Activated CD8-positive, alpha-beta T cell treated with anti-CD3 and anti-CD28 coated beads, Interleukin-2, amount 10 ng/mL, durations not matched to agents 7 days and 5 days (primary cell): ENCODE measurements at places on chromosomes 7 and 10. TPM values are rescaled to one million over a fixed set of nuclear protein-coding genes. Genes with fewer than 3 reads are reported as not detected.

Gene TEX36
- not detected for total RNA-seq

Gene SFRP5
- 0.24 TPM for total RNA-seq

DNA sequence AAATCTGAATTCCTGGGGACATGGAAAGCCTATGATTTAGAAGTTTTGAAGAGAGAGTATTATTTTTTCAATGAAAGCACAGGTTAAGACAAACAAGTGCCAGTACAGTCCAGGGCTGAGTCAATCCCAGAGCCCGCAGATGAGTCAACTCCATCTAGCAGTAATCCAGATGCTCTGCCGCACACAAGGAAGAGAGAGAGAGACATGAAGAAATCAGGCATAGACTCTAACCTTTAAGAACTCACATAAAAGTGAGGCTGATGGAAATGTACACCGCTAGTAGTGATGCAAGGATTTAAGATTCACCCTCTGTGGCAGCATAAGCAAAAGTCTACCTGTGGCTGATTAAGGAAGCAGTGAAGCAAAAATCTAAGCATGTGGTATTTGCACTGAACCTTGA, 651.5 kb downstream of the TNS3 start:
- DNase-seq: no peak

DNA sequence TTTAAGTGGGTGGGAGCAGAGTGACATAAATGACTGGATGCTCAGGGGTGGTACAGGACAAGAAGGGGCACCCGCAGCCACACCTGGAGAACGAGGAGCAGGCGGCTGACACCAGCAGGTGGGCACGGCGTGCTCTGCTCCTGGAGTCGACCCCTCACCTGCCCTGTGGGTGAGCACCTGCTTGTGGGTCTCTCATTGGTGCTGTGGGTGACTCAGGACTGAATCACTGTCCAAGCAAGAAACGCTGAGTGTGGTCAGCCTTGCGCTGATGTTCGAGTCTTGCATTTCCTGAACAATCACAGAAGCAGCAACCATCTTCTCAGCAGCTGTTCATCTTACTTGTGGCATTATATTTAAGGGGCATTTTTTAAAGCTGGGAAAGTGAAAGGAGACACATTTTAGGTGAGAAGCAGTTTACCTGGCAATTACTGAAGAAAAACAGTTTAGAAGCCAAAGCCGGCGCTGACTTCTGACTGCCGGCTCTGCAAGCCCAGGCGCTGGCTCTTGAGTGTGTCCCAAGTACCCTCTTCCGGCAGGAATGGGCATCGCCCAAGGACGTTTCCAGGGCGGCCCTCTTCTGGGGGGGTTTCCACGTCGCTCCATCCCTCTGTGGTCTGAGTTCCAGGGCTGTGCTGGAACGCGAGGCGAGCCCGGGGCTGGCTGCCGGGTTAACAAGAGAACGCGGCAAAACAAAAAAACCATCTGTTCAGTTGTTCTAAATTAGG, 145.2 kb upstream of the PFKP start:
- no peak for DNase-seq

- DNase-seq: no peak
These were observed 9.3 kb upstream of the AKR1D1 start for GRCh38 chr7:138066954-138067394.

- no peak for DNase-seq
These were observed 78.3 kb downstream of the HTR7 start for GRCh38 chr10:90779548-90779947.

GRCh38 chr7:135233570-135233969, at the start of gene STRA8:
Gene STRA8 (plus strand): TSS chr7:135233838. CDS start chr7:135240525, 6,687 bp downstream.
- no peak for DNase-seq

DNA sequence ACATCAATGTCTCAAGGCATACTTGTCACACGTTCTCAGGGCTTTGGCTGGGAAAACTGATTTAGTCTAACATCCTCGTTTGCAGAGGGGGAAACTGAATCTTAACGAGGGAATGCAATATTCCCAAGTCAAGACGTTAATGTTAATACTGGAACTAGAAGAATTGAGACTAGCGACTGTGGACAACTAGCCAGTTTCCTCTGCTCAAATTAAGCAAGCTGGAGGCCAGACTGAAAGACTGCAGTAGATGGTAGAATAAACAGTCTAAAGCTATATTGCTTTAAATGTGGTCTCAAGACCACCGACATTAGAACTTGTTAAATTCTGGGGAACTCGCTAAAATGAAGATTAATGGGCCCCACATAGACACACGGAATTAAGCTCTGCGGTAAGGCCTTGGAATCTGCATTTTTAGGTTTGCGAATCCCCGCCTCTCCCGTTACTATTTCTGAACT, 639 bp upstream of the TFAM start:
- DNase-seq: no peak

GRCh38 chr10:24982319-24983112, 30.1 kb upstream of the PRTFDC1 start:
- no peak for DNase-seq

Gene GNAT3
- total RNA-seq: not detected

Gene HUS1
- total RNA-seq: 28.9 TPM

DNA sequence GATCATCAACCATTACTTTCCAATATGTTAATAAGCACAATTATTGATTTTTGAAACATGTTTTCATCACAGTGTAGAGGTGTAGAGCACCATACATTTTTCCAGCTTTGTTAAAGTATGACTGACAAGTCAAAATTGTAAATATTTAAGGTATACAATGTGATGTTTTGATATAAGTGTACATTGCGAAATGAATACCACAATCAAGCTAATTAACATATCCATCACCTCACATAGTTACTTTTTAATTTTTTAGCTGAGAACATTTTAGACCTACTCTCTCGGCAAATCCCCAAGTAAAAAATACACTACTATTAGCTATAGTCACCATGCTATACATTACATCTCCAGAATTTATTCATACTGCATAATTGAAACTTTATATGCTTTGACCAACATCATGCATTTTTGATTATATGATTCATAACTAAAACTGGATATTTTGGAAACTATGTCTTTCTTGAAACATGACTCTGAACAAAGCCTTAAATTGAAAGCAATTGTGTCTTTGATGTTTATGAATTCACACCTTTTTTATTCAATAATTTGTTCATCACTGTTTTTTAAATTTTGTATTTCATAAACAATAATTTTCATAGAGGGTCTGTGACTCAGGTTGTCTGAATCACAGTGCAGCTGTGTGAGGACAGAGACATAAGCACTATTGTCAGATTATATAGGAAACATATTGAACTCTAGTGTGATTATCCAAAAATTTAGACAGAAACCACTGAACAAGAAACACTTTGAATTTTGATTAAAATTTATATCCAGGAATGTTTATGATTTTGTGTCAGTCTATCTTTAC, 486.1 kb downstream of the SEMA3D start:
- no peak for DNase-seq

DNA sequence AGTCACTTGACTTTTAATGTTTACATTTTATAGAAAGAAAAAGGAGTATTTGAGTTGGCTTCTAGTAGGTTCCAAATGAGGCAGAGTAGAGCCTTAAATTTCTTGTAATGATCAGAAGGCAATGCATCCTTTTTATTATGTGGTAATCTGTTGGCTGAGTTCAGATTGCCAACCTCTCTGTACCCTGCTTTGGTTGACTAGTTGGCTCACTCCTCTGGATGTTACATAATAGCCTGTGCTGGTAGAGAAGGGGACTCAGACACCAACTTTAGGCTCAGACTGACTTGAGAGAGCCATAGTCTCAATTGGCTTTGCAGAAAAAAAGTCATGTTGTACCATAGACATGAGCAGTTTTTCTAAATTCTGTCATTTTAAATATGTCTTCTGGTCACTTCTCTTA, 46.8 kb upstream of the GLCCI1 start:
- DNase-seq: no peak

GRCh38 chr7:157500171-157500960, 163.6 kb downstream of the DNAJB6 start:
- no peak for DNase-seq

DNA sequence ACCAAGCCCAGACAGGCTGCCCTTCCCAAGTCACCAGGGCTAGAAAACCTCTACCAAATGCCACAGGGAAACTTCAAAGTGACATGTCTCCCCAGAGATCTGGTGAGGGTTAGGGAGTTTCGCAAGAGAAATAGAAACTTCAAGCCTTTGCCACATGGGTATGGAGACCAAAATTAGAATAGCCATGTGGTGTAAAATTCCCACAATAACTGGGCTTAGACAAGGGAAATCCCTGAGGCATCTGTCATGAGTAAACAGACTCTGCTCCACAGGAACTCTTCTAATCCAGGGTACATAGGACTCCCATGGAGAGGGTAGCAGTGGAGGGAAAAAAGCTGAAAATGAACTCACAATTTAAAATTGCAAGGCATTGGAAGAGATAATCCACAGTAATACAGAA, 14.3 kb downstream of the ADAM12 start:
- DNase-seq: no peak

- no peak for DNase-seq
These were observed 154.0 kb downstream of the RAB11FIP2 start for GRCh38 chr10:117892681-117893220.

DNA sequence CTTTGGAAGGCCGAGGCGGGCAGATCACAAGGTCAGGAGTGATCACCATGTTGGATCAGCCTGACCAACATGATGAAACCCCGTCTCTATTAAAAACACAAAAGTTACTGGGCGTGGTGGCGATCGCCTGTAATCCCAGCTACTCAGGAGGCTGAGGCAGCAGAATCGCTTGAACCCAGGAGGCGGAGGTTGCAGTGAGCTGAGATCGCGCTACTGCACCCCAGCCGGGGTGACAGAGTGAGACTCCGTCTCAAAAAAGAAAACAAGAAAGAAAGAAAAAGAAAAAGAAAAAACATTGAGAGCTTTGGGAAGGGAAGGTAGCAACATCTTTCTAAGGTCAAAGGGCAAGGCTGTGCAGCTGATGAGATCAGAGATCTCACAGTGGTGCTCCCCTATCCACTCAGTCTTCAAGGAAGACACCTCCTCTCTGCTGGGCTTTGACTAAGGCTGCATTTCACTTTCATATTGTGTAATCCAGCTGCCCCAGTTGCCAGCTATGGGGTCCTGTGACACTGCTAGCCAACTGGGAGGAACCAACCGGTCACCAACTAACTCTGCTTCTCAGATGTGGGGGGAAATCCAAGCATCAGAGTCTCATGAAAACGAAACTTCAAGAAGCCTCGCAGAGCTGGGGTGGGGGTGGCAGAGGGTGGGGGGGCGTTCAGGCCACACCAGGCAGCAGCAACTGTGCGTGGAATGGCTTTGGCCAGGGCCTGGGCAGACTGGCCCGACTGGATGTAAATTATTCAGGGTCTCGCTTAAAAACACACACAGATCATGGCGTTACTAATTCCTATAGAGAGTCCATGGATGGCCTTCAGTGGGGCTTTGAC, 1.5 kb downstream of the IL15RA start:
- DNase-seq: peak; percentile 79

Gene VWA2
- total RNA-seq: not detected

Gene SEPTIN14
- total RNA-seq: not detected

DNA sequence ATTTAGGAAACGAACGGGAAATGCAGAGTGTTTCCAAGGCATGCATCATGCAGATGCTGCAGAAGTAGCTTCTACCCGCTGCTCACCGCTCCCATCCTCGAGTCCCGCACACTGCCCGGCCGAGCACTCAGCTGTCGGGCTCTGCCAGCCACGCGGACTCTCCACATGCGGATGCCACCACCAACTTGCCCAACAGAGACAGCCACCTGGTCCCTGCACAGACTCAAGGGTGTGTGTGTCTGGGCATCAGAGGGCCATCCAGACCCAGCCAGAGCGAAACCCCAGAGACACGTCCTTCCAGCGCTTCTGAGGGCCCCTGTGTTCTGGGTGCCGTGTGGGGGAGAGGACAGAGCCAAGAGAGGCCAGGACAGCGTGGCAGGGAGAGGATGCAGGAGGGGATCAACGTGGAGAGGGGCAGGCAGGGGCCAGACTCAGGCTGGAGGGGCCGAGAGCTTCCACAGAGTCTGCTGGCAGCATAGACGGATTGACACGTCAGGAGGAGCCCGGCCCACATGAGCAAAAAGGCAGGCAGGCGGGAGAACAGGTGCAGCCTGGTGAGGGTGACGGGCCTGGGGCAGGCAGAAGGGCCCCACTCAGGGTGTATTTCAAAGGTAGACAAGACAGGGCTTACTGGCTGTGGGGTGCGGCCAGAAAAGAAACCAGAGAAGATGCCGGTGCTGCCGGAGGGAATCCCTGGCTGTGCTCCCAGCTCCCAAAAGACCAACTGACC, 18.3 kb downstream of the GPER1 start:
- DNase-seq: no peak

DNA sequence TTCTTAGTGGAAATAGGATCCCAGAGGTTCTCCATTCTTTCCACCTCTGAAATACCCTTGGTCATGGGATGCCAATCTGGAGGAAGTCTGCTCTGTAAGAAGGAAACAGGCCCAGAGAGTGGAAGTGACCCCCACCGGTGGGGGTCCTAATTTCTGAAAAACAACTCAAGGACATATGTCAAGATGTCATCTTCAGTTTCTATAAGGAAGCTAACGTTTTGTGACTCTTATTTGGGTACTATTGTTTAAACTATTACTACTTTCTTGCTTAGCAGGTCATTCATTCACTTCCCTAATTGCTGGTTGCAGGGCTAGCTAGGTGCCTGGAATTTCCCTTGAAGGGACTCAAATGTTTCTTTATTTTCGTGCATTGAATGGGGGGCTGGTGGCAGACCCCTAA, 1.9 kb upstream of the ZNF775 start:
- DNase-seq: no peak

Gene PIK3CG
- total RNA-seq: 53.1 TPM

Gene PODXL
- 1.5 TPM for total RNA-seq

DNA sequence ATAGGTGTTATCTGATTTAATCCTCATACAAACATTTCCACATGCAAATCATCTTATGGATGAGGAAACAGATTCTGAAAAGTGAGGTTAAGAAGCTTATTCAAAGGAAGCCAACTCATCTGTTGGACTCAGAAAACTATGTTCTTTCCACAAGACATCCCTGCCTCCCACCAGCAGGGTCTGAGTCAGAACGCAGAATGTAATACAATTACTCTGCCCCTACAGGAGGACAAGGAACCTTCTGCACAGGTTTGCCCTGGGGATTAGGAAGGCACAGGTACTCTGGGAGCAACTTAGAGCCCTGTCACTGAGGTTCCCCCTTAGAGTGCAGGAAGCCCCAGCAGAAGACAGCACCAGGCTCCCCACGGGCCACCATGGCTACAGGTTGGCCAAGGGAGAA, 255.7 kb downstream of the TNS3 start:
- no peak for DNase-seq

- DNase-seq: peak; percentile 15
These were observed 10.4 kb upstream of the ZNF22 start for GRCh38 chr10:44990302-44990655.

GRCh38 chr10:50222199-50222598, 29.1 kb downstream of the ASAH2 start:
- no peak for DNase-seq

Gene EPHB6
- 7.0 TPM for total RNA-seq

Gene WASHC2C
- total RNA-seq: 39.4 TPM

DNA sequence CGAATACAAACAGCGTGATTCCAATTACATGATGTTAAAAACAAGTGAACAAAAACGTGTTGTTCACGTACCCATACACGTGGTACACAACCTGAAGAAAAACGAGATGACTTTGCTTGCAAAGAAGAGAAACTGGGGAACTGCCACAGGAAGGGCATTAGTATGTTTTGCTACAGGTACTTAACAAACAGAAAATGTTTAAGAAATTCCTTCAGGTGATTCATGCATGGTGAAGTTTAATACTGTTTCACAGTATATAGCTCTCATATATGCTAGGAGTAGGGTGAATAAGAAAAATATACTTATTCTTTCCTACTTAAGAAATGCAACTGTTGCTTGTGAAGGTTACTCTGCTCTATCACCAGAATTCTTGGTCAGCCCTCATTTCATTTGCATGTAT, 9.8 kb downstream of the SEC61G start:
- DNase-seq: no peak

Gene ACTR3C
- 4.6 TPM for total RNA-seq
